Cerebellar nuclear complex (tissue), 1 donor: ENCODE measurements at places on chromosomes 12 and 14.

GRCh38 chr14:98798099-98798498 is 473.9 kb downstream of the BCL11B start:
- no peak for DNase-seq

- no peak for DNase-seq
Observed at GRCh38 chr12:53413485-53414204, 10.0 kb upstream of the AMHR2 start.

DNA sequence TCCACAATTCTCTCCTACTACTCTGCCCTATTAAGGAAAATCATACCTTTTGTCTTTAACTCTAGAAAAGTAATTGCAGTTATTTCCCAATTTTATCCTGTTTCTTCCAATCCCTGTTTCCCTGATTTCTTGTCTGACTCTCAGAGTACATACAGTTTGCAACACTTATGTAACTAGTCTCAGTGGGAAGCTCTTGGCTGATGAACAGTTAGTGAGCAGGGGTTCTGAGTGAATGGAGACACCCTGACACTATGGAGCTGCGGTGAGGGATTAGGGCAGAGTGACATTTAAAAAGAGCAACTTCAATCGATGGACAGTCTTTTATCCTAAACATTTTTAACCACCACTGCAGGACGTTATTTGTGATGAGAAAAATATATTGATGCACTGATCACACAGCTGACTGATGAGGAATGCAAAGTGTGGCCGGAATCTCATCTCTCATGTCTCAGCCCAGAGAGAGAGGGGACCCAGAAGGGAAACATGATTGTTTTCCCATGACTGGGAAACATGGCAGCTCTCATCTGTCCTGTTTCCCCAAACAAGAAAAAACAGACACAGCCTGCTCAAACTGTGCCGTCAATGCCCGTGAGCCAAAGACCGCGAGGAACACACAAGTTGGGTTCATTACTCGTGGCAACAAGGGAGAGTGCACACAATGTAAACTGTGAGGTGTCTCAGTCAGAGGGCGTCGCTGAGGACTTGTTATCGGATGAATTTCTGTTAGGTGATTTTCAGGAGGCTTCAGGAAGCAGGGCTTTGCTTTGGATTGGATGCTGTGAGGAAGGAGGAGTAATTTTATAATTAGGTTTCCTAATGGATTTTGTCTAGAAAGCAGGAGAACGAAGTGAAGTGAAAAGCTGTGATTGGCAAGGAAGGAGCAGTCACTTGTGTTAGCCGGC is 5.2 kb upstream of the SLC6A13 start:
- no peak for DNase-seq

DNA sequence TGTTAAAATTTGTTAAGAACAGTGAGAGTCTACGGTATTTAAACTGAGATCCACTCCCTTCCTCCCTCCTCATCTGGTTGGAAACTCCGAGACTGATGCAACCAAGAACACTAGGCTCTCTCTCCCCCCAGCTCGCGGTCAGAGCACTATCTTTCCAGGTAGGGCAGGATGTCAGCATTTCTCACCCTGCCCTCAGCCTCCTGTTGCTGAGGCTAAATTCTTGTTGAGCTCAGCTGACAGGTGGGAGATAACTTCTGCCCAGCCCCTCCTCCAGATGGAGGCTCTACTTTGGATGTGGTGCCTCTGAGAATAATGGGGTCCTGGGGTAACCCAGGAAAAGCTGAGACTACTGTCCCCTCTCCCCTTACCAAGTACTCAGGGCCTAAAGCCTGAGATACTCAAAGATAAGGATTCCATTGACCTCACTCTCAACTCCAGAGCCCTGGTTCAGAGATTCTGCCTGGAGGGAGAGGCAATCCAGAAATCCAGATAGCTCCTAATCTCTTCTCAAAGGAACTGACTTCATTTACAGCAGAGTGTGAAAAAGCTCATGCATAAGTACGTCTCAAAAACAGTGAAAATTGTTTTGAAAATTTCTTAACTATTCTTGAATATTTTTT is 110.1 kb downstream of the EML5 start:
- DNase-seq, result no peak

DNA sequence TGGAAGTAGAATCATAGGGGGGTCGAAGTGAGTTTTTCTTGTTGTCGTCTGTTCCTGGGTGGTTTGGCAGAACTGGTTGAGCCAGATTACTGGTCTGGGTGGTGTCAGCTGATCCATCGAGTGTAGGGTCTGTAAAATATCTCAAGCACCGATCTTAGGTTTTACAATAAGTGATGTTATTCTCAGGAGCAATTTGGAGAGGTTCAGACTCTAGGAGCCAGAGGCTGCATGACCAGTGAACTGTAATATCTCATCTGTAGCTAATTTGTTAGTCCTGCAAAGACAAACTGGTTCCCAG is 9.7 kb upstream of the SERPINA1 start:
- no peak for DNase-seq

- DNase-seq, result no peak
Observed at GRCh38 chr12:71208053-71208685, 50.4 kb upstream of the TSPAN8 start.

- no peak for DNase-seq
Observed at GRCh38 chr14:88166616-88167015, 156.5 kb downstream of the KCNK10 start.
